RPMI8226 (cell line): ENCODE measurements at places on chromosomes 7 and 10.

DNA sequence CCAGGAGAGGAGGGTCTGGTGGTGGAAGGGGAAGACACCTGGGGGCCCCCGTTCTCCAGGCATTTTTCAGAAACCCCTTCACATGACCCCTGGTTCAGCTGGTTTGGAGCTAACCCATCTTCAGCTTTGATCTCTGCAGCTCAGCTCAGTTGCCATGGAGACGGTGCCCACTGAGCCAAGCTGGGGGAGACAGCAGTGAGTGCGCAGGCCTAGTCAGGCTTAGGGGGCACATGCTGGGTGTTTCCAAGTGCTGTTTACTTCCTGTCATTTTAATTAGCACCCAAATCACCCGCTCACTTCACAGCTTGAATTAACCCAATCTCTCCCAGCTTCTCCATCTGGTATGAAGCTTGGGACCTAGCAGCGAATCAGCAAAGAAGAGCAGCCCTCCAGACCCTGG, 9.0 kb downstream of the SPOCK2 start:
- no peak for DNase-seq

DNA sequence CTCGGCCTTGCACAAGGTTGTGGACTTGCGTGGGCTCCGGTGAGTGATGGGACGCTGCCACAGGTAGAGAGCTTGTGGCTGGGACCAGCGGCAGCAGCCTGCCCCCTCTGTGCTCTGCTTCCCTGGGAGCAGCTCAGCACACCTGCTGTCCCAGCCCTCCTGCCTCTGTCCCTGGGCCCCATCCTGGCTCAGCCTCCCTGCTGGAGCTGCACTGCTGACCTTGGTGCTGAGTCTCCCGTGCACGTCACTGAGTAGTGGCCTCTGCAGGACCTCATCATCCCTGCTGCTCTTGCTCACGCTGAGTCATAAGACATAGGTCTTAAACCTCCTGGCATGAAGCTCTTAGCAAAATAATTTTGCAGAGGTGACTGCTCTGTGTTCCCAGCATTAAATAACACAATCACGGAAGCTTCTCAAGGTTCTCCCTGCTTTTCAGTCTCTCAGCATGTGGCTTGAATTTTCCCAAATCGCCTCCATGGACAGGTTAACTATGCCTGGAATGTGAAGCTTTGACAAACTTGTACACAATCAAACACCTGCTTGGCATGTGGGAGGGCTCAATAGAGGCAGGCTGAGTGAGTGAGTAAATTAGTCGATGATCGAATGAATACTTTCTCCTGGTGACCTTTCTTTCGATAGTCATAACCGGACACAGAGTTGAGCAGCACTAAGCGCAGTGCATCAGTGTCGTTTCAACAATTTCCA, 63.8 kb upstream of the NPS start:
- DNase-seq: no peak

GRCh38 chr10:113007821-113008220, 57.8 kb downstream of the TCF7L2 start:
- no peak for DNase-seq

- DNase-seq: no peak
Measured at GRCh38 chr7:151279868-151280267, 31.4 kb upstream of the SMARCD3 start.

GRCh38 chr10:34275626-34276130, 539.4 kb downstream of the PARD3 start:
- DNase-seq: no peak

GRCh38 chr7:33781167-33781566, 124.2 kb upstream of the BMPER start:
- no peak for DNase-seq

DNA sequence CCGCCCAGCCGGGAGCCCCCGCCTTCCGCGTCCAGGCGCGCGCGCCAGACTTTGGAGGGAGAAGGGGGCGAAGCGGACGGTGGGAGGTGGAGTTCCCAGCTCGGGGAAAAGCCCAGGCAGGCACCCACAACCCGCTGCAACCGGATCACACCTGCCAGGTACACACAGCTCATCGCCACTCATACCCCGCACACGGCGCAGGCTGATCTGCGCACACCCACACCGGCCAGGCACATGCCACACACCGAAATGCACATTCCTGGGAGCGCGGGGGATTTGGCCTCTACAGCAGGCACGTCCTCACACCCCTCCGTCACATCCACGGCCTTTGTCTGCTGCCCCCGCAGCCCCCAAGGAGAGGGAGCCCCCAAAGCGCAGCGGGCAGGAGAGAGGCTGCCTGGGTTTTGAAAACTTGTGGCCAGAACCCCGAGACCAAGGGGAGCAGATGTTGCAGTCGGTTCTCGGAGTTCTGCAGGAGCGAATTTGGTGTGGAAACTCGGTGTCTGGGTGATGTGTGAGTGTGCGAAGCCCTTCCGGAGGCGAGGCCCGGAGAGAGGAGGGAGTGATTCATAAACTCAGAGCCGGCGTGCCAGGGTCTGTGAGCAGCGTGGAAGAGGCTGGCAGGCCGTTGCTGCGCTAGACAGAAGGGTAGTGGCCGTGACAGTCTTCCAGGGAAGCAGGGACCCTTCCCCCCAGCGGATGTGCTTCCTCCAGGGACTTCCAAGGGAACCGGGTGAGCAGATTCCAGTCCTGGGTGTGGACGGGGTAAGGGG, 734 bp downstream of the CHST3 start:
- DNase-seq: no peak

GRCh38 chr7:19376538-19376937, 231.3 kb upstream of the FERD3L start:
- no peak for DNase-seq
